ENCODE measurements at places on chromosomes 4 and X.

DNA sequence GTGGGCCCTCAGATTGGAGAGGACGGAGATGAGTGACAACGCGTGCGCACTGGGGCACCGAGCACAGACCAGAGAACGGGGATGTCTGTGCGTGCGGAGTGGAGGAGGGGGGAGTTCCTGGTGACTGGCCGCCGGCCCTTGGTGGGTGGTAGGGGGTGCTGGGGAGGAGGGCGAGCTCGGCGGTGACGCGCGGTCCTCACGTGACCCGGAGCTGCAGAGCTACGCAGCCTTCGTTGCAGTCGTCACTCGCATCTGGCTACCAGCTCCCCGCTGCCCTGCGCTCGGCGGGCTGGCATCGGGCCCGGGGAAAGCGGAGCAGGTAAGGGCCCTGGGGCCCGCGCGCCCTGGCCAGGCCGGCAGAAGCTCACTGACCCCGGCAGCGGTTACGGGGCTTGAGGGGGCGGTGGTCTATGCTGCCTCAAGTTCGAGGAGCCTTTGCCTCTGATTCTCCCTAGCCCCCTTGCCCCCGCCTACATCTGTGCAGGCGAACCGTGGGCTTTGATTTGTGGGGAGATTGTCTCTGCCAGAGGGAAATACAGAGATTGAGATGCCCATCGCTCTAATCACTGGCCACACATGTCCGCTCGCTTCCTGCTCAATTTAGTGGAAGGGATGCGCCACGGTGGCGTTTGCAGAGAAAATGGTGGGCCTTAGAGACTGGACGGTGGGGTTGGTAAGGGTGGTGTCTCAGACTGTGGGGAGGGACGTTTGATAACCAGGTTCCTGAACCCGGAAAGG is at the start of gene ARMCX4:
Gene ARMCX4, plus strand, starts transcription at position 245 of the 738 bp plus-strand sequence. CDS start 3,134 bp downstream, outside the sequence.
- peak; percentile 72 for DNase-seq

- no peak for DNase-seq
Observed at GRCh38 chr4:188177997-188178675, 38.9 kb downstream of the TRIML1 start.

- peak; percentile 4 for DNase-seq
Observed at GRCh38 chr4:128831531-128832242, 22.2 kb downstream of the JADE1 start.

- no peak for DNase-seq
Observed at GRCh38 chr4:73170518-73171198, 87.9 kb downstream of the ANKRD17 start.

- DNase-seq: no peak
Observed at GRCh38 chr4:186203406-186203805, 12.0 kb downstream of the CYP4V2 start.

DNA sequence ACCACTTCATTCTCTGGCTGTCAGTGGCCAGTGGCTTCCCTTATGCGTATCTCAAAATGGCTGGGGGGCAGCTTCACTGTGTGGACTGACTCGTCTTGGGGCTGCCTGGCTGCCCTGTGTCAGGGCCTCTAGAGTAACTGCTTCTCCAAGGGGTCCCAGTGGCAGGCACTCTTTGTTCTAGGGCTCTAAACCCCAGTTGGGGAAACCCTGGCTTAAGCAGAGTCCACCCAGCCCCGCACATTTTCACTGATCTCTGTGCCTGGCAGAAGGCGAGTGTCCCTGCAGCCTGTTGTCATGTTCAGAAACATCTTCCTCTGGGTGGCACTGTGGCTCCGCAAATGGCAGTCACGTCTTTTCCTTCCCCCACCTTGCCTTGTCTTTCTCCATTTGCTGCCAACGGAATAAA is 59.7 kb downstream of the NBDY start:
- no peak for DNase-seq

GRCh38 chrX:39817754-39818470 is 279.8 kb downstream of the BCOR start:
- no peak for DNase-seq

GRCh38 chr4:167652267-167652666 is 418.0 kb upstream of the SPOCK3 start:
- no peak for DNase-seq

- no peak for DNase-seq
Observed at GRCh38 chrX:14125462-14125861, 95.8 kb upstream of the GEMIN8 start.

DNA sequence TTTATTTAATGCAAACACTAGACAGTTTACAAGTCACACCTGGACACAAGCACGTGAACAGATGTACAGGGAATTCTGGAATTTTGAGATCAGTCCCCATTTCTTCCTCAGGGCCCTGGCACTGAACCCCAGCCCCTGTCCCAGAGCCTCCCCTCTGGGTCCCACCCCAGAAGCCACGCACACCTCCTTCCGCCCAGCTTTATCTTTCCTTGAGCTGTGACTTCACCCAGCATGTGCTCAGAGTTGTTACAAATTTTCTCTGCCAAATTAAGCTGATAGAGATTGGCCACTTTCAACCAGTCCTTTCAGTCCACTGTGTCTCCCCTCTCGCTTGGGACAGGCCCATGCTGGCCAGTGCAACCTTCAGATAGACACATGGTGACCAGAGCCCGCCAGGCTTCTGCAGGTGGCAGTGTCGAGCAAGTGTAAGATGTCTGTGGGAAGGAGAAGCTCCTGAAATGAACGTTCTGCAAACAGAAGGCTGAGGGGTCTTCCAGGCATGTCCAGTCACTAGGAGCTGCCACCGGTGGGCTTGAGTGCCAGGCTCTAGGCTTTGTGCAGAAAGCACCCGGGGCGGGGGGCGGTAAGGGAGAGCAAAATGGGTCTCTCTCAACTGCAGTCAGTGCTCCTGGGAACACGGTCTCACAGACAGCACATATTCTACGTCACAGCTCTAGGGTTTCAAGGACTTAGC is 73.3 kb downstream of the MTMR1 start:
- no peak for DNase-seq

- DNase-seq: no peak
Observed at GRCh38 chr4:152471251-152471792, 64.6 kb downstream of the FBXW7 start.

GRCh38 chr4:77861495-77861894 is 1.1 kb upstream of the MRPL1 start:
- DNase-seq: no peak

GRCh38 chr4:13536607-13537006 is 7.7 kb downstream of the NKX3-2 start:
- DNase-seq: no peak

DNA sequence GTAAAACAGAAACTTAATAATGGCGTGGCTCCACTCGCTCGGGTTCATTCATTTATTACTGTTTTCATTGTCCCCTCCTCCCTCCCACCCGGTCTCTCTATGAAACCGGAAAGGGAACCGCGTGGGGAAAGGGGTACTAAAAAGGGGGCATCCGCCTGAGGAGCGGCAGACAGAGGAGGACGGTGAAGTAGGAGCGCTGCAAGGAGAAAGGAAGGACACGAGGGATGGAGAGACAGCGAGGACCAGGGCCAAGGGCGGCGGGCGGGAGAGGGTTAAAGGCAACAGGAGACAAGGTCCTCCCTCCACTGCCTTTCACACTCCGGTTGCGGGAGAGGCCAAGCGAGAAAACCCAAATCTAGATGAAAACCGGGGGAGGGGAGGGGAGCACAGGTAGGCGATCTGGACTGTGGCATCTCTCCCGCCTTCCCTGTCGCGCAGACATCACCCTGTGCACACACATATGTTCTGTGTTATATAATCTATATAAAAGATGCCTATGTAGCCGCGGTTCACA is 829 bp downstream of the ELOVL6 start:
- DNase-seq: peak; percentile 36

GRCh38 chrX:33721927-33722326 is 410.2 kb downstream of the FAM47A start:
- no peak for DNase-seq

DNA sequence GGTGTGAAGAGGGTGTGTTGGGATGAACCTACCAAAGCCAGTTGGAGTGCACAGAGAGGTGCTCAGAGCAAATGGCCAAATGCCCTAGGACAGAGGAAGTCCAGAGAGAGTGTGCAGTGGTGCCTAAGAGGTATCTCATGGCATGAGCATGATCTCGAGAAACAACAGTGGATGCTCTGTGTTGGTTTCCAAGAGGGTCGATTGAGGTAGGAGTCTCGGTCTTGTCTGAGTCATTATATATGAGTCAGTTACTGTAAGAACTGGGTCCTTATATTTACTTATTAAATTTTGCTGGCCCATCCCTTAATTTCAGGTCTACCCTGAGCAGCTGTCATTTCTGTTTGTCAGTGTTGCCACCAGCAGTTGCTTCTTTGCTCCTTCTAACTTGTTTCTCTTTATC is 86.6 kb upstream of the TMEM150C start:
- no peak for DNase-seq

- DNase-seq: no peak
Observed at GRCh38 chr4:8534129-8534528, 46.1 kb upstream of the GPR78 start.

DNA sequence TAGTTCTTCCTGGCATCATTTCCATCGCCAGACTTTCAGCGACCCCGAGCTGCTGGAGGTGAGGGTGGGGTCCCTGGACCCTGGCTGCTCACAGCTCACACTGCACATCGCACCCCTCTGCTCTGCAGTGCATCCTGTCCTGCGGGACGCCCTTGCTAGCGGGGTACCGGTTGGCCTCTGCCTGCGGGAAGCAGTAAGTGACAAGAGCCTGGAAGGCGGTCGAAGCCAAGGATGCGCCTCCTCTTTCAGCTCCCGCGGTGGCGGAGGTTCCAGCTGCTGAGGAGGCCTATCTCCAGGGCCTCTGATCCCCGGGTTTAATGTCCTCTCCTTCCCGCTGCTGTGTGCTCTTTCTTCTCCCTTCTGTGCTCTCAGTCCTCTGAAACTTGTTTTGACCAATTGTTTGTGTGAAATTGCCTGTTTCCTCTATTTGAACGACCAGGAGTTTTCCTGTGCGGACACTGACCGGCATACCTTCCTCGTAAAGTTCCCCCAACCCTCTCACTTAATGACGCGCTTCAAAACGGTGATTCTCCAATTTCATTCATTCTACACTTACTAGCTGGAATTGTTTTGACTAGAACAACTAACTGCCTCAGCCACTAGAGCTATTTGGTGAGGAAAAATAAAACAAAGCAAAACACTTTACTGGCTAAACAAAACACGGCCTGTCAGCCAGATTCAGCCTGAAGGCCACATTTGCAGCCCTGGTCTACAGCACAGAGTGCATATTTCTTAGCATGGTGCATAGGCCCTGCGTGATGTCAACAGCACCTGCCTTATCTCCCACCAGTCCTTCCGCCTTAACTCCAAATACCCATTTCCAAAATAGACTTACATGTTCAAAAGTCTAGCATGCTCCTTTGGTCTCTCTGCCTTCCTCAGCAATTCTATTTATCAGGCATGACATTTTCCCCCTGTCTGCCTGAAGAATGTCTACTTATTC is 28.0 kb downstream of the MGAT4D start:
- DNase-seq: no peak

DNA sequence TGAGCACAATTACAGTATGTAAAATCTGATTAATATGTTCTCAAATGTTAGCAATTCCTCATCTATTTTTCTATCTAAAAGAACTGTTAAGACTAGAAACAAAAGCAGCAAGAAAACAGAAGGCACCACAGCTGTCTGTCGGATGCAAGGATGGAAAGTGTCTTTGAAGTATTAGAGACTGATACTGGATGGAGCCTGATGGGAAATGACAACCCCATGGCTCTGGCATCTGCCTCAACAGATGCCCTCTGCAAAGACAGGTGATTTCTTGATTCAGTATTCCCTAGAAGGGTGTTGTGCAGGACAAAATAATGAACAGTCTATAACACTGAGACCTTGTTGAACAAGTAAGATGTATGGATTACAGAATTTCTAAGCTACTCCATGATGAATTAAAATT is 19.7 kb downstream of the LRCH2 start:
- no peak for DNase-seq

GRCh38 chr4:23932186-23932585 is 42.3 kb upstream of the PPARGC1A start:
- DNase-seq: no peak

DNA sequence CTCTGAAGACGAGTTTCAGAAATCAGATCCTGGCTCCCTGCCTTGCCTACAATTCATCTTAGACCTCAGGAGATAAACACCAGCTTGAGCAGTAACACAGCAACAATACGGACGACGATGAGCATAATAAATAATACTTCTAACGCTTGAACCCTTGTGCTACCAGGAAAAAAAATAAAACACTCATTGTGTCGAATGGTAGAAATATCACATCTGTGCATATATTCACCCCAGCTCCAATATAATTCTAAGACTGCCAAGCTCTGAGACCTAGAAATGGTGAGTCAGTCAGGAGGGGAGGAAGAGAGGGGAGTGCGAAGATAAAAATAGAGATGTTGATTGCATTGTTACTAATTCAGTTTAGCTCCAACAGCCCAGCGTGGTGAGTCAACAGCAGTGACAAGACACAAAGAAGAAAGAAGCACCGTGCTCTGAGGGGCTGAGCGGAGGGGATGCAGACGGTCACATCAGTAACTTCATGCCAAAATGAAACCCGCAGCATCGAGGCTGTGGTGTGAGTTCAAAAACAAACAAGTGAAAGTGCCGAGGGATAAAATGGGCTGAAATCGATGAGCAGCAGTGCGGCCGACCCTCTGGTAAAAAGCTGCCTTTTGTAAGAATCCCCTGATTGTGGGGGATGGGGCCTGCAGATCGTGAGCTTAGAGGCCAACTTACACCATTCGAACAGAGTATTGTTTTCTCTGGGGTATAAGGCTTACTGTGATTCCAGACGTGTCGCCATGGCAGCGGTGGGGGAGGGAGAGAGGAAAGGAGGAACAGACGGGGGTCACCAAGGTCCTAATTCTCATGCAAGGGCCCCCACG is 150.4 kb downstream of the MGST2 start:
- no peak for DNase-seq

- no peak for DNase-seq
Observed at GRCh38 chr4:47713129-47713834, 124.6 kb downstream of the CORIN start.

DNA sequence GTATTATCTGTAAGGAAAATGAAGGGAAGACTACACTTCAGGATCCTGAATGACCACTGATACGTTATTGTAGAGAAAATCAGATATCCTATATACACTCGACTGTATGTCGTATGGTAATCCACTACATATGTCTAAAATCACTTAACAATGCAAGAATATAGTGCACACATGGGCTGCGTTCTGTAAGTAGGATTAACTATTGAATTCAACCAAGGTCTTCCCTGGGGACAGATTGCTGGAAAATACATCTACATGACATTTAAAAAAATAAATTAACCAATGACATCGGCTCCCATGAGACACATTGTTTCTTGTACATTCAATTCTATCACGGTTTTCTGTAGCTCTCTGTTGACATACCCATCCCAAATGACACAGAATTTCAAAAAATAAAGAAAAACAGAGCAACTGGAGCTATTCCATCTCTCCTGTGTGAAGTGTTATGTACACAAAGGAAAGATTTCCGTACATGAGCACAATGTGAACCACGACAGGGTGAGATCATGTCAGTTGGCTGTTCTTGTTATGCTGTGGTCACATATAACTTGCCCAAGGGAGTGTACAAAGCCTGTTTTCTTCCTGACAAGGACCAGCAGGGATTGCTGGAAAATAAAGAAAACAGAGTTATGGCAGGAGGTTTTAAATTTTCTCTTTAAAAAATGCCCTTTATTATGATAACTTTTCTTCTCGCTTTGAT is 6.1 kb downstream of the ENOX2 start:
- no peak for DNase-seq
